ENCODE measurements at places on chromosomes 4 and X.
A peak's percentile ranks its signal among the peaks of the same experiment; 100 is the strongest.

- DNase-seq = no peak
These were observed 95.4 kb downstream of the MBNL3 start for GRCh38 chrX:132393485-132393884.

GRCh38 chrX:104469771-104470170, 96.2 kb upstream of the IL1RAPL2 start:
- DNase-seq = no peak

DNA sequence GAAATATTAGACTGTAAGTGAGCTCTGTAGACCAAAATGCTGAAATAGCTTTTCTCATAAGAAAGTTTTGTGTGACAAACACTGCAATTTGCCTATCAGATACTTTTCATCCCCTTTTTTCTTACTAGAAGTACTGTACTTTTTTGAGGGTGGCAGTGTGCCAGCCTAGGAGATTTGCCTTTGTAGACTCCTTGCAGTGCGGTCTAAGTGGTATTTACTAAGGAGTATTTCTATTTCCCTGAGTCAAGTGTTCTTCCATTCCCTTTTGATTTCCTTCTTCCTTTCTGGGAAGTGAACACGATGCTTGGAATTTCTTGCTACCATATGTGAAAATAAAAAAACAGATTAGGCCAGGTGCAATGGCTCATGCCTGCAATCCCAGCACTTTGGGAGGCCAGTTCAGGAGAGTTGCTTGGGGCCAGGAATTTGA, 34.6 kb downstream of the PDLIM5 start:
- DNase-seq = no peak

- DNase-seq = no peak
These were observed 117.7 kb downstream of the FSTL5 start for GRCh38 chr4:162046135-162046534.

DNA sequence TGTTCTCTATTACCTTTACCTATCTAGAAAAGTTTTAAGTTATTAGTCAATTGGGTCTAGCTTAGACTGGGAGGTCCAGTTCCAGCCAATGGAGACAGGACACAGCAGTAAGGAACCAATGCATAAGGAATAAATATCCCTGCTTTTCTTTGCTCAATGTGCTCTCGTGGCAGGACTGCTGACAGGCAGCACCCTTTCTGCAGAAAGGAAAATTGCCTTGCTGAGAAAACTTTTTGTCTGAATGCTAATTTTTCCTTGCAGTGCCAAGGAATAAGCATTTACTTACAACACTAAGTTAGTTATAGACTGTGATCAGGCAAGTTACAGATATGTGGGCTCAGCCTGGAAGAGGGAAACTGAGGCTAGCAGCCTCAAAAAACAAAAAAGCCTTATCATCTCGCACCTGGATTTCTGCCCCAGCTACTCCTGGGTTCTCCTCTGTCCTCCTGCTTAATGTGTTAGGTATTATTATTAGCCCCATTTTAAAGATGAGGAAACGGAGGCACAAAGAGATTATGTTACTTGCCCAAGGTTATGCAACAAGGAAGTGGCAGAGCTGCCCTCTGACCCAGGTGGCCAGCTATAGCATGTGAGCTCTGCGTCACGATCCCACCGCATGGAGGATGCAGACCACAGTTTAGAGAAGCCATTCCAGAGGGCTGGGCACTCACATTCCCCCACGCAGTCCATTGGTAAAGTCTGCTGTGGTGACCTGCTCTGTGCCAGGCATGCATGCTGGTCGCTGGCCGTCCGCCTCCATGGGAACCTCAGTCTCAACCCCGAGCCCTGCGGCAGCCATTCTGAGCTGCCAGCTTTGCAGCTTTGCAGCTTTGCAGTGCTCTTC, 40.5 kb upstream of the C4orf50 start:
- no peak for DNase-seq

DNA sequence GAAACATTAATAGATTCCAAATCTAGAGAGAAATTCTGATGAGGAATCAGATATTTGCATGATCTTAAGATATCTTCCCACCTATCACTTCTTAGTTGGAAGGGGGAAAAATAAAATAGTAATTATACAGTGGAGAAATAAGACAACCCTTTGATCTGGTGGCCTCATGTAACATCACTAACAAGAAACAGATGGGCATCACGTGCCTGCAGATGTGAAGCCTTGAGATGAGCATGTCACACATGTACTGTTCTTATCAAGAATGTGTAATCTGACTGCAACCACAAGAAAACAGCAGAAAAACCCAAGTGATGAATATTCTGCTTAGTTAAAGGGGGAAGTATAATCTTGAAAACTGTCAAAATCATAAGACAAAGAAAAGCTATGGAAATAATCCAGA, 31.4 kb upstream of the NKX6-1 start:
- peak; percentile 45 for DNase-seq

DNA sequence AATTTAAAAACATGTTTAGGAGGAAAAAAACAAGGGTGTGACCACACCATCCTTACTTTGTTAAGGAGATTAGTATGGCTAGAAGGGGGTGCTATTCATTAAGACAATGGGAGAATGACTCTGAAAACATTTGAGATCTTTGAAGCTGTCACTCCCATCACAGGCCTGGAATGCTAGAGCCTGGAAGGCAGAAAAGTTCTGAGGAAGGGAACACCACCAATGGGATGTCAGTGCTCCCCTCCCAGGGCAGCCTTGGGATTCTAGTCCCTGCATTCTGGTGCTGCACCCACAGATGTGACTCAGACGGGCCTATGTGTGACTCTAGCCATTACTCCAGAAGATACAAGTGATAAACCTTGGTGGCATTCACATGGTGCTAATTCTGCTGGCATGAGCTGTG, 162.2 kb upstream of the ANXA10 start:
- DNase-seq = no peak

GRCh38 chrX:74452199-74452481, 30.8 kb downstream of the SLC16A2 start:
- DNase-seq = no peak

GRCh38 chr4:147924604-147925412, 192.9 kb downstream of the ARHGAP10 start:
- DNase-seq = peak; percentile 53

DNA sequence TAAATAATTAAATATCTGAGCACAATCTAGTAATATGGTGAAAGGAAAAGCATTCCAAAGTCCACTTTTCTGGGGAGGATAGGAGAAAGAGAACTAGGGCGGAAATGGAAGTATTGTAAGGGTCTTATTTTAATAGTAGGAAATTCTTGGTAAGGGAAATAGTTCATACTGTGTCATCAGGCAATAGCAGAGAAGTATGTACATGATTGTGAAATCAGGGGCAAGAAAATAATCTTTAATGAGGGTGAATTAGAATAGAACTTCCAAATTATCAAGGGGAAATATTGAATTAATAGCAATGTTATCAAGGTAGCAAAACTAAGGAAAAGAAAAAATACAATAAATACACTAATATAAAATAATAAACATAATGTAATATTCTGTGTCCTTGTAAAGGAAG, 14.8 kb downstream of the GIMD1 start:
- DNase-seq = no peak

GRCh38 chrX:151515237-151515636, 48.2 kb upstream of the PASD1 start:
- no peak for DNase-seq

DNA sequence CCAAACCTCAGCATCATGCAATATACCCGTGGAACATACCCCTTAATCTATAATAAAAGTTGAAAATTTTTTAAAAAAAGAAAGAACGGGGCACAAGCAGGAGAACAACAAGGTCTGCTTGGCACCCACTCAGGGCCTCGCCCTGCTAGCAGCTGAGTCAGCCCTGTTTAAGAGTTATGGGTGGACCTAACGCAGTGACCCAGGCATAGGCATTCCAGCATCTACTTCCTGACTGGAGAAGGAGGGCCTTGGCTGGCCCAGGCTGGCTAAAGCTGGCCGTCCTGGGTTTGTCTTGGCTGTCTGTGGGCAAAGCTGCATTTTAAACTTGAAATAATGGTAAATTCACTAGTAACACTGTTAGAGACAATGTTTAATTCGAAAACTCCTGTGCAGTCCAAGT, 236.7 kb upstream of the PGRMC2 start:
- no peak for DNase-seq

GRCh38 chr4:78592088-78592783, 40.7 kb downstream of the ANXA3 start:
- peak; percentile 37 for DNase-seq

GRCh38 chrX:152821145-152821765, 9.3 kb downstream of the CETN2 start:
- DNase-seq = peak; percentile 66

DNA sequence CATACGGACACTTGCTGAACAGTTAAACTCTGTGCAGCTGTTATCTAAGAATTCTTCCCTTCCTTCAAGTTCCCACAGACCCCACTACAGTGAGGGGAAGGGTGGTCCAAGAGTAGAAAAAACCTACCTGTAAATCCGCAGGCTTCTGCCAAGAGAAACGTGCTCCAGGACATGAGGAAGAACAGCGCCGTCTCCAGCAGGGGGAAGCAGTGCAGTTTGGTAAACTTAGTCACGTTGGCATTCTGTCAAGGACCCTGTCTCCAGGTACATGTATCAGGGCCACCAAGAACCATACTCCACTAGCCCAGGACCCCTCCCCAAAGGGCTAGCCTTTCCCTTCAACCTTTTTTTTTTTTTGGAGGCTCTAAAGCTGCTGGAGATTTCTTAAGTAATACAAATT, 79.9 kb downstream of the CHST7 start:
- peak; percentile 37 for DNase-seq

All from BE2C (cell line).